IMR-90 (cell line): ENCODE measurements at places on chromosomes 13 and 19.
A peak's percentile ranks its signal among the peaks of the same experiment; 100 is the strongest.

DNA sequence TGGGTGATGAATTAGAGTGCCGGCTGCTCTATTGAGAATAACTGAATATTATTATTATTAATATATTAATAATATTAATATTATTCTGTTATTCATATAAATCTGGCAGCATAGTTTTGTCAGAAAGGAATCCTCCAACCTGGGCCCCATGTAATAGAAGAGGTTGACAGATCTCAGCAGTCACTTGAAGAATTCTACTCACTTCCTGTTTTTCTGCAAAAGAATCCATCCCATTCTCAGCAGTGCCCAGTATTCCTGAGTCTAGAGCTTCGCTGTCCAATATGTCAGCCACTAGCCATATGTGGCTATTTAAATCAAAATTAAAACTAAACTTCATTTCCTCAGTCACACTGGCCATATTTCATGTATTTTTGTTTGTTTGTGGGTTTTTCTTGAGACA is 72.4 kb upstream of the USPL1 start:
- DNase-seq: no peak

- no peak for DNase-seq
Measured at GRCh38 chr19:55698256-55698655, 23.2 kb downstream of the EPN1 start.

GRCh38 chr13:20559659-20560356 is 7.1 kb upstream of the IFT88 start:
- DNase-seq: no peak

GRCh38 chr19:51339313-51339686 is 2.6 kb downstream of the VSIG10L start:
- DNase-seq: no peak

DNA sequence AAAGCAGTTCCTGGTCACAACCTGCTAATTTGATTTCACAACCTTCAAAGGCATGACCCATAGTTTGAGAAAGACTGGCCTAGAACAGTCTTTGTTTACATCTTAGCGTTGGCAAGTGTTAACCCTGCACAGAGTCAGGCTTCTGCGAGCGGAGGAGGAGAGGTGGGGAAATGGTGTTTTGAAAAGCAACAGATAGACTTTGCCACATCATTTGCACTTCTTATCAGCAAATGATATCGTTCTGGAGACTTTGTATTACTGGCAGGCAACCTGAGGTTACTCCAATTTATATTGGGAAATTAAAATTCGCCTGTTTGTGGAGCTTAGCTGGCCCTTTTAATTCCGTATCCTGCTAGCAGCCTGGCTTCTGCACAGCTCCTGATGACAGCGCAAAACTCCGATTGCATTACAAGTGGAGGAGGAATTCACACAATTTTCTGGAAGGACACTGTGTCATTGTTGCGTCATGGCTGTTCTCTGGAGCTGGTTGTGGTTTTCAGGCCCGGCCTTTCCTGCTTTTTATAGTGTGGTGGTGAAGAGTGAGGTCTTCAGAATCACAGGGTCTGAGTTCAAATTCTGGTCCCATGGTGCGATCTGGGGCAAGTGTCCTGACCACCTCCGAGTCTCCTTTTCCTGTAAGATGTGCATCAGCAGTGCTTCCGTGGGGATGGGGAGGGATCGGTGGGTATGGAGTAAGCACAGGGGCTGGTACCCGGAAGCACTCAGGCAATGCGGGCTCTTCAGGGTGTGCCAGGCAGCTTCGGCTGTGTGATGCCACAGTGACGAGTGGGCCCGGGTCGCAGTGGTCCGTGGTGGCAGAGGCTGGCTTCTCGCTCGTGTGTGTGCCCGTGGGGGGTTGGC is 49.1 kb upstream of the EHD2 start:
- DNase-seq: peak; percentile 99
